Natural killer cell (primary cell): ENCODE measurements at places on chromosomes 3 and 15. TPM values are rescaled to one million over a fixed set of nuclear protein-coding genes. Genes with fewer than 3 reads are reported as not detected.
A peak's percentile ranks its signal among the peaks of the same experiment; 100 is the strongest.

GRCh38 chr15:52050416-52050815, 31.4 kb downstream of the MAPK6 start:
- H3K27ac ChIP-seq, result no peak overlapping the region
- no peaks in the 10 kb centered on the region for H3K27me3 ChIP-seq
- no peak for DNase-seq
- no peak overlapping the region for H3K4me3 ChIP-seq
- peaks cover 14% of the 10 kb centered on the region for H3K36me3 ChIP-seq

- H3K4me3 ChIP-seq, result no peak overlapping the region
- H3K27me3 ChIP-seq, result no peaks in the 10 kb centered on the region
- DNase-seq, result no peak
- H3K36me3 ChIP-seq, result no peaks in the 10 kb centered on the region
- no peaks in the 10 kb centered on the region for H3K4me1 ChIP-seq
Observed at GRCh38 chr15:69289342-69290146, 9.2 kb upstream of the PAQR5 start.

THRB gene
- 0.05 TPM for total RNA-seq

DNA sequence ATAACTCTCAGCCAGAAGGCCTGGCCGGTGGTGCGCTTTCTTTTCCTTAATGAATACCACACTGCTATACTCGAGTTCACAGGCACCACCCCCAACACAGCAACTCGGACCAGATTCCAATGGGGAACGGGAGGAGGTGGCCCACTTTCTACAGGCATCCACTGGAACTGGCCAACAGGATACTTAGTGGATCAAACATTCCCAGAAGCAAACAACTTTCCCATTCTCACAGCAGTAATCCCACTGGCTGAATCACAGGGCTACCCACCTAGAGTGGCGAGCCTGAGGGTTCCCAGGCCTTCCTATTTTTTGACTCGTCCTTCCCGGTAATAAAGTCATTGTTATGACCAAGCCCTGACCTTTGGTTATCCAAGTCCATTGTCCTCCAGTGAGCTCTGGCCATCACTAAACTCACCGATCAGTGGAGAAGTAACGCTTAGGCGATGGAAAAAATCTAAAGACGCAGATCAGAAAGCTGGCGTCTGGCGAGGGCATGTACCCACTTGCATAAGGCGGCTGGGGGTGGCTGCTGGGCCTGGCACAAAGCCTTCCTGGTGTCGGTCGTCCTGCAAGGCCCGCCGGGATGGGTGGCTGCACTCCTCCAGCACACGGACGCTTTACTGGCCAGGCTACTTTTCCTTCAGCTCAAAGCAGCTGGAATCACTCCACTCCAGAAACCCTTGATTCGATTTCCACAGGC, 1.2 kb downstream of the EOGT start:
- H3K4me1 ChIP-seq, result peaks cover 7% of the 10 kb centered on the region
- DNase-seq, result peak; percentile 15
- H3K27me3 ChIP-seq, result no peaks in the 10 kb centered on the region
- H3K36me3 ChIP-seq, result peaks cover 7% of the 10 kb centered on the region
